ENCODE measurements at places on chromosomes 7 and 10. TPM values are rescaled to one million over a fixed set of nuclear protein-coding genes. Genes with fewer than 3 reads are reported as not detected.

GRCh38 chr7:46569133-46569465 lies 648.0 kb upstream of the IGFBP3 start:
- H3K27ac ChIP-seq: no peak overlapping the region
- no peaks in the 10 kb centered on the region for H3K4me1 ChIP-seq
- no peak for DNase-seq
- no peaks in the 10 kb centered on the region for H3K36me3 ChIP-seq

DNA sequence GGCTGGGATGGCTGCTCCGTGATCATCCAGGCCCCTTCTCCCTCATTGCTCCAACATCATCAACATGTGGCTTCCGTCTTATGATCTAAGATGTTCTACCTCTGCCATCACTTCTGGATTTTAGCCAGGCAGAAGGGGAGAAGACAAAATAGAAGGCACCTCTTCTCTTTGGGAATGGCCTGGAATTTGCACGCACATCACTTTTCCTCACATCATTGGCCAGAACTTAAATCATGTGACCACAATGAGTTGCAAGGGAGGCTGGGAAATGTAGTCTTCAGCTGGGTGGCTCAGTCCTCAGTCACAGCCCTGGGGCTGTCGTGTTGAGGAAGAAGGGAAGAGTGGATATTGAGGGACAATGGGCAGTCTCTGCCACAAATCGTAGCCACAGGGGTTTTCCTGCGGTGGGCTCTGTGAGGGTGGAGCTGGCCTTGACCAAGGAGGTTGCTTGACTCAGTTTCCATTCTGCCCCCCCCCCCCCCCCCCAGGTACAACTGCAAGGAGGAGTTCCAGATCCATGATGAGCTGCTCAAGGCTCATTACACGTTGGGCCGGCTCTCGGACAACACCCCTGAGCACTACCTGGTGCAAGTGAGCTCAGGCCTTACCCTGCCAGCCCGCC lies 50.3 kb downstream of the PALD1 start:
- DNase-seq: no peak
- H3K4me3 ChIP-seq: peak overlapping the region; percentile 16
- peaks cover 67% of the 10 kb centered on the region for H3K4me1 ChIP-seq
- peaks cover 24% of the 10 kb centered on the region for H3K27me3 ChIP-seq

DNA sequence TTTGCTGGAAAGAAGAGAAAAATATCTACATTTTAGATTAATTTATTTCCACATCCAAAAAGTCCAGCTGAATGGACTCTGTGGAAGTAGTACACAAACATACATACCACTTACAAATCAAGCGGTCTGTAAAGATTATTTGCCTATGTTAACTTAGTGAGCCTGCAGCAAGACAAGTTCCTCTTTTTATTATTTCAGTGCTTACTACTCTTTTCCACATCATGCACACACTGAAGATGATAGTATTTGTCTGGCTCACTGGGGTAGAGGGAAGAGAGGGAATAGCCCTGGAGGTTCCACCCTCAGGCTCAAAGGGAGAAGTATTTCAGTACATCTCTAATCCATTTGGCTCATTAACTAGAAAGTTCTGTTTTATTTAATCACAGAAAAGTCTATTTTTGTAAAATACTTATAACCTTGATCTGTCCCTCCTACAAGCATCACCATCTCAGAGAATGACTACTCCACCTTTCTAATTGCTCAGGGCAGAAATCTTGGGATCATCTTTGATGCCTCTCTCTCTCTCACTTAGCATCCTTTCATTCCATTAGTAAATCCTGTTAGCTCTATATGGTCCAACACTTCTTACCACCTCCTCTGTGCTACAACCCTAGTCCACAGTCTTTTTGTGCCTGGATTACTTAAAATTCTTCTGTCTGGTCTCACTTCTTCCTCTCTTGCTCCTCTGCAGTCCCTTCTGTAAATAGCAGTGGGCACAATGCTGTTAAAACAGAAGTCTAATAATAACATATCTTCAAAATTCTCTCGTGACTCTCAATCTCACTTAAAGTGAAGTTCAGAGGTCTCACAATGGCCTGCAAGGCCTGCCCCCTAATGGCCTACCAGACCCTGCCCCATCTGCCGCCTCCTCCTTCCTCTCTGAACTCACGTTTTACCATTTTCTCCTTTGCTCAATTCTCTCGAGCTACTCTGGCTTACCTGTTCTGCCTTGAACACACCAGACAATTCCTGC lies 64.3 kb upstream of the CCDC6 start:
- peaks cover 3% of the 10 kb centered on the region for H3K4me1 ChIP-seq
- no peak for DNase-seq
- H3K27me3 ChIP-seq: no peaks in the 10 kb centered on the region
- no peak overlapping the region for H3K4me3 ChIP-seq

GRCh38 chr7:20083781-20084180 lies 133.4 kb downstream of the MACC1 start:
- no peak overlapping the region for H3K4me3 ChIP-seq
- H3K27me3 ChIP-seq: peaks cover 2% of the 10 kb centered on the region
- no peak for DNase-seq
- H3K27ac ChIP-seq: no peak overlapping the region

GRCh38 chr7:20958572-20958971 lies 171.9 kb upstream of the SP8 start:
- H3K4me3 ChIP-seq: no peak overlapping the region
- no peak for DNase-seq
- no peaks in the 10 kb centered on the region for H3K27me3 ChIP-seq
- H3K36me3 ChIP-seq: no peaks in the 10 kb centered on the region
- H3K27ac ChIP-seq: no peak overlapping the region

DNA sequence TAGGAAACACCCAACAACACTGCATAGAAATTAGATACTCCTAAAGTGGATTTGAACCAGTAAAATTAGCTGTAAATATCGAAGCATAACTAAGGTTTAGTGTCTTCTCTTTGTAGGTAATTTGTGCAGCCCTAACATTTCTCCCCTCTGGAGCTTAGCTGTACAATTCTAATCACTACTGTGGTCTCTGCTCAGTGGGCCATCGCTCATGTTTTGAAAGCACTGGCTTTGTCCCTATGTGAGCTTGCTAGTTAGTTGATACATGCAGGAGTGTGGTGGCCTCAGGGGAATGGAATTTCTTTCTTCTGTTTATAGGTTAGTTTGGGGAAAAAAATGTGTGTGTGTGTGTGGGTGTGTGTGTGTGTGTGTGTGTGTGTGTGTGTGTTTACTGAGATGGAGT lies 373.1 kb downstream of the DPP6 start:
- no peaks in the 10 kb centered on the region for H3K4me1 ChIP-seq
- no peaks in the 10 kb centered on the region for H3K27me3 ChIP-seq
- H3K4me3 ChIP-seq: no peak overlapping the region
- no peaks in the 10 kb centered on the region for H3K36me3 ChIP-seq
- DNase-seq: no peak
- no peak overlapping the region for H3K27ac ChIP-seq

DNA sequence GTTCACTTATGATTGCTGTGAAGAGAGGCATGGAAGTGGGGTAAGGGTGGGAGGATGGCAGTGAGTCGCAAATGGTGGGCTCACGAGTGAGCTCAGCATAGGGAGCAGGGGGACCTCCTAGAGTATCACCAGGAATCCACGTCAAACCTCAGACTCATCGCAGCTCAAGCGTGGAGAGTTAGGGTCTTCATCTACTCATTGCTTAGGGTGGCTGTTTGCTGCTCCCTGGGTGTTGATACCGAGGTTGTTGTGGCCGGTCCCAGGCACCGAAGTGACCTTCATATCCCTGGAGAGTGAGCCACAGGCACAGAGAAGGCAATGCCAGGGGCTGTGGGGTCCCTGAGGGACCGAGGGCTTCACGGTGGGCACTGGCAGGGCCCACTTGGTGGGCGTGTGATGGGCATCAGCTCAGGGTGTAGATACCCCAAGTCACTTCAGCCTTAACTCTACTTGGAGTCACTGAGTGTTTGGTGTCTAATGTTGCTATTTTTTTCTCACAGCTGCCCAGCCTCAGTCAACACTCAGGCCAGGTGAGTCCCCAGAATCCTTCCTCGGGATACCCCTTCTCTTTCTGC lies 16.8 kb downstream of the DMBT1 start:
- no peaks in the 10 kb centered on the region for H3K36me3 ChIP-seq
- DNase-seq: no peak
- no peak overlapping the region for H3K27ac ChIP-seq
- no peak overlapping the region for H3K4me3 ChIP-seq
- peaks cover 5% of the 10 kb centered on the region for H3K27me3 ChIP-seq

DNA sequence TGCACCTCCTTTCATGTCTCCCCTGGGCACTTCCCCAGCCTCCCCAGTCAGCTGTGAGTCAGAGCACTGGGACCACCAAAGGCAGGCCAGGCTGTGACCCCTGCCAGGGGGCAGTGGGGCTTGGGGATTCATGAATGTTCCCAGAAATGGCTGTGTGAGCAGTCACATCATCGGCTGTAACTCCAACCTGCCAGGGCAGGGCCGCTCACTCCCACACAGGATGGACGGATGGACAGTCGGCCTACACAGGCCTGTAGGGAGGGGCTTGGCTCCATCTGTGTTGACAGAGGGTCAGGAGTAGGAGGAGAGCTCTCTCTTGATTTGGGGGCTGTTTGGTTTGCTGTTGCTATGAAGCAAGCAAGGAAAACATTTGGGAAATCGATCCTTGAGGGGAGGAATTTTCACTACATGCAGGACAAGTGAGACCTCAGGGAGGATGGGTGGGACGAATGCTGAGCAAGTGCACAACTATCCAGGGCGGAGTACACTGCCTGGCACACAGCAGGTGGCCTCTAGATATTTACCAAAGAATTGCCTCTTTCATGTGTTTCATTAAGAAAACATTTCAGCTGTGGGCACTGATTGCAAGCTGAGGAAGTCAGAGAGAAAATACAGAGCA lies 2.9 kb upstream of the IGFBP1 start:
- peaks cover 38% of the 10 kb centered on the region for H3K4me1 ChIP-seq
- no peaks in the 10 kb centered on the region for H3K36me3 ChIP-seq
- H3K27ac ChIP-seq: no peak overlapping the region
- DNase-seq: no peak

DNA sequence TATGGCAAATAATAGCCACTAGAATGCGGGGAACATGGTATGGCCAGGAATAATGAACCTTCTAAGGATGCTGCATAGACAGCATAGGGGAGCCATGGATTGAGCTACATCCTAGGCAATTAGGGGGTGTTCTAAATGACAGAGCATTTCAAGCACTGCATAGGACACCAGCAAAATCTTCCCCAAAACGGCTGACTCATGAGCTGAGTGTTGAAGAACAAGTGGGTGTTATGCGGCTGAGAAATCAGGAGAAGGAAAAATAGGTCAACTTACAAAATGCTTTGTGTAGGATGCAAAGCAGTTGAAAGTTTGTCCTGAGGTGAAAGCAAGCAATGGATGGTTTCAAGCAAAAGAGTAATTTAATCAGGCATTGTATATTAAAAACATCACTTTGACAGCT lies 1023.5 kb upstream of the C7orf33 start:
- no peaks in the 10 kb centered on the region for H3K4me1 ChIP-seq
- H3K27me3 ChIP-seq: no peaks in the 10 kb centered on the region
- H3K36me3 ChIP-seq: no peaks in the 10 kb centered on the region

- peaks cover 22% of the 10 kb centered on the region for H3K4me1 ChIP-seq
- H3K4me3 ChIP-seq: no peak overlapping the region
- no peak overlapping the region for H3K27ac ChIP-seq
- peaks cover 12% of the 10 kb centered on the region for H3K36me3 ChIP-seq
- peaks cover 15% of the 10 kb centered on the region for H3K27me3 ChIP-seq
- no peak for DNase-seq
These were observed 1.9 kb downstream of the ZYX start for GRCh38 chr7:143382791-143383641.

DNA sequence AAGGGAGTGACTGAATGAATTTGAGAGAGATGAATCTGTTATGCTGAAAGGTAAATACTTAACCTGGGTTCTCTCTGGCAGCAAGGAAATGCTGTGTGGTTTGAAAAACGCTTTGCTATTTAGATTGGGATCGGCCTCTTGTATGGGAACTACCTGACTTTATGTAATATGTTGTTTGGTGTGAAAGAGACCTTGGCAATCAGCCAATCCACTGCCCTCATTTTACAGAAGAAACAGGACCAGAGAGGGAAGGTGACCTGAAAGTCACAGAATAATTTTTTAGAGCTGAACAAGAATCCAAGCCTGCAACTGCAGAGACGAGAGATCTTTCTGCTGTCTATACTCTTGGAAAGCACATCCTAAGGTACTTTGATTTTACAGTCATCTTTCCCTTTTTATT lies 1.0 kb downstream of the BUD31 start:
- peaks cover 38% of the 10 kb centered on the region for H3K36me3 ChIP-seq
- H3K4me3 ChIP-seq: peak overlapping the region; percentile 99
- no peak for DNase-seq
- peak overlapping the region; percentile 100 for H3K27ac ChIP-seq
- peaks cover 29% of the 10 kb centered on the region for H3K27me3 ChIP-seq

DNA sequence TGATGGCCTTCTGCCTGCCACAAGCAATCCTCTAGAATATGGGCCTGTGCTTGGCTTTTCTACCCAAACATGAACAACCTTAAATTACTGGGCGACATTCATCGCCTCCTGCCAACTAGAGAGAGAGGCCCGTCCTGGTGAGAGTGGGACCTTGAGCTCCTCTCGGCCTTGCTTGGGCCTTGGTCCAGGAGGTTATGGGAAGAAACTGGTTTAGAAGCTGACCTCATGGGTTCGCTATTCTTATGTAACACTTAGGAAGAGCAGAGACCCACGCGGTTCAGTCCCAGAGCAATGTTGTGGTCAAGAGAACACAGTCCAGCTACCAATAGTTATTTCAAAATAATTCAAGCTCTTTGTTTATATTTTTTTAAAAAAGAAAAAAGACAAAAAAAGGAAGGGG lies 176.3 kb upstream of the ZNF32 start:
- H3K36me3 ChIP-seq: no peaks in the 10 kb centered on the region
- no peak overlapping the region for H3K27ac ChIP-seq
- no peak for DNase-seq
- no peaks in the 10 kb centered on the region for H3K27me3 ChIP-seq
- H3K4me1 ChIP-seq: no peaks in the 10 kb centered on the region

DNA sequence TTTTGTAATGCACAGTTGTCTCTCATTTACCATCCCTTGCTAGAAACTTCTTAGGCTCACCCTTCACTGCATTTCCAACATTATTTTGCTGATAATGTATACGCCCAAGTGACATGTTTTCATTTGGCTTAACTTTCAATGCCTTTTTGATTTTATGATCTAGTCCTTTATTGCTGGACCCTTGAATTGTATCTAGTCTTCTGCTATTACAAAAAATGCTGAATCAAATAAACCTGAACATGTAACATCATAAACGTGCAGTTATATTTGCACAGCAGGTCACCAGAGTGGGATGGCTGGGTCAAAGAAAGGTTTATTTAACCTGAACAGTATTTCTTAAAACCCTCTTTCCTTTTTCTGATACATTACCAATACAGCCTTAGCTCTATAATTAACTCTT lies 63.0 kb downstream of the MINDY3 start:
- peaks cover 9% of the 10 kb centered on the region for H3K36me3 ChIP-seq
- no peak overlapping the region for H3K27ac ChIP-seq
- no peak overlapping the region for H3K4me3 ChIP-seq
- no peaks in the 10 kb centered on the region for H3K4me1 ChIP-seq

DNA sequence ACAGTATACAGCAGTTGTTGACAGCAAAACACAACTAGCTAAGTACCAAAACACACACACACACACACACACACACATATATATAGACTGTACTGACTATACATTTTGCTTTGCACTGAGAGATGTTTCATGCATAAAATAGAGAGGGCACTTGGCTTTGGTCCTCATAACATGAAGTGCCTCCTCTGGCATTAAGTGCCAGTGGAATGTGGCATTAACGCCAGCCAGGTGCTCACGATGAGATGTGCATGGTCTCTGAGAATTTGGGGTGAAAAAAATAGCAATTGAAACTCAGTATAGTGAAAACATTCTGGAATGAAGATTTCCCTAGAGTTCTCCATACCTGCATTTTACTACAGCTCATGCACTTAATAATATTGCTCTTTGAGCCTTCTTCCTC lies 70.0 kb upstream of the INSYN2A start:
- peaks cover 15% of the 10 kb centered on the region for H3K36me3 ChIP-seq
- peaks cover 26% of the 10 kb centered on the region for H3K4me1 ChIP-seq
- no peak overlapping the region for H3K4me3 ChIP-seq

The CCDC3 gene
- 26.1 TPM for total RNA-seq

The FANK1 gene
- 9.4 TPM for total RNA-seq

The SLIT1 gene
- 0.54 TPM for total RNA-seq

The SFTPA1 gene
- not detected for total RNA-seq

The TMEM176A gene
- 1.3 TPM for total RNA-seq
